ENCODE measurements at places on chromosomes 3 and 15.

- no peak for DNase-seq
Observed at GRCh38 chr15:90901175-90902039, 1.7 kb upstream of the MAN2A2 start.

DNA sequence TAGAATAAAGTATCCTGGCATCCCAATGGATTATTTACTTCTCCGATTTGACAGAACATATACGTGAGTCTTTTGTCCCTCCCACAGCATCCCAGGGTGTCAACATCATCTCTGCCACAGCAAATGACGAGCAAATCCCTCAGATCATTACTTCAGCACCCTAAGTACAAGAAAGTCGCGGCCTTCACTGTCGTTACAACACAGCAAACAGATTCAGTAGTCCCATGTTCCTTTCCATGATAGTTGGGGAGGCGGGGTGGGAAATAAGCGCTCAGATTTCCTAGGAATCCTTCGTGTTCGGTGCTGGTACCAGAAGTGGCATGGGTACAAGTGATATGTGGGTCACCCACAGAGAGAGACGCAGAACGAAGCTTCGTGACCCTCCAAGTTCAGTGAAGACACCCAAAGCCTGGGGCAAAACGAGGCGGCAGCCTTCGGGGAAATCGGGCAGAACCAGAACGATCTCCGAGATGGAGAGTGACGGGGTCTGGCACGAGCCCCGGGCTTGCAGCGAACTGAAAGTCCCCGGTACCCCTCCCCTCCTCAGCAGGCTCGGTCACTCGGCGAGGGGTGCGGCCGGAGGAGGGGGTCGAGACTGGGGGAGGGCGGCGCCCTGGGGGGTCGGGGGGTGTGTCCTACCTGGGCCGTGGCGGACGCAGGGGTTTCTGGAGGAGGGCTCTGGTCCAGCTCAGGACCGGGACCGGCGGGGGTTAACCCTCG lies 619 bp downstream of the TTBK2 start:
- peak; percentile 23 for DNase-seq

DNA sequence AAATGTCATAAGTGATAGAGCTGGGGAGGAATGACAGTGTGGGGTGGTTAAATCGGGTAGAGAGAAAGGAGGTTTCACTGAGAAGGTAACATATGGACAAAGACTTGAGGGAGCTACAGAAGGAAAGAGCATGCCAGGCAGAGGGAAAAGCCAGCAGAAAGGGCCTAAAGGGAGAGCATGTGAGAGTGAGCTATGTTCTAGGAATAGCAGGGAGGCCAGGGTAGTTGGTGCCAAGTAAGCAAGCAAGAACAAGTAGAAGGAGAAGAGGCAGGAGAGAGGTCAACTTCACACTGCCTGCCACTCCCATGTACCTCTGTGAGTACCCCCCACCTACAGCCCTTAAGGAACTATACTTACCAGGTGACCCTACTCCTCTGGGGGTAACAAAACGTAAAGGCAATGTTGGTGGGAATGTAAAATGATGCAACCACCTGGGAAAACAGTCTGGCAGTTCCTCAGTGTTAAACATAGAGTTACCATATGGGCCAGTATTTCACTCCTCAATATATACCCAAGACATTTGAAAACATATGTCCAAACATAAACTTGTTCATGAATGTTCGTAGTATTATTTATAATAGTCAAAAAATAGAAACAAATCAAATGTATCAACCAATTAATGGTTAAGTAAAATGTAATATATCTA lies 67.6 kb downstream of the SFMBT1 start:
- DNase-seq, result no peak

DNA sequence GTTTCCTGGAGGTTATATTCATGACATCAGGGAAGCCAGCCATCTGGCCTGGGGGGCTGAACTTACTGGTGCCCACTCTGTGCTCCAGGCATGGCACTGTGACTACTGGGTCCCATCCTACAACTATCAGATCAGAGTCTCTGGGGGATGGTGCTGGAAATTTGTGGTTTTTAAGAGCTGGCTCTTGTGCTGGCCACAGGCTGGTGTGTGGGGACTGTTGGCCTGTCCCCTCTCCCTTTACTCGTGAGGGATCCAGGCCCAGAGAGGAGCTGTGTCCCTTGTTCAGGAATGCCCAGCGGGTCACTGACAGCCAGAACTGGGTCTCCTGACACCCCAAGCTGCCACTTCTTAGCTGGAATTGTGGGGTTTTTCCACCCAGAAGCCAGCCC lies 44.5 kb upstream of the SEC22A start:
- DNase-seq, result no peak

- no peak for DNase-seq
Observed at GRCh38 chr3:2677501-2677900, 432.7 kb downstream of the IL5RA start.

DNA sequence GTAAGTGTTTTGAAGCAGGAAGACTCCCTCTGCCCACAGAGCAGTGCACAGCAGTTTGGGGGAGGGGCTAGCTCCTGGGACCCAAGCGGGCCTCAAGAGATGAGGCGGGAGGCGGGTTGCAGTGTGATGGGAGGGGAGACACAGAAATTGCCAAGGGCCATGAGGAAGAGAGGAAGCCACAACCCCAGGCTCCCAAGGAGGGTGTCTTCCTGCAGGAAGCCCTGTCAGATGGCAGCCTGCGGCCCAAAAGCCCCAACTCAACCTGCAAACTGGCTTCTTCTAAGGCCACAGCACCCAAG lies 7.3 kb upstream of the ISLR2 start:
- DNase-seq, result no peak

- no peak for DNase-seq
Observed at GRCh38 chr3:96000966-96001365, 813.4 kb upstream of the EPHA6 start.

DNA sequence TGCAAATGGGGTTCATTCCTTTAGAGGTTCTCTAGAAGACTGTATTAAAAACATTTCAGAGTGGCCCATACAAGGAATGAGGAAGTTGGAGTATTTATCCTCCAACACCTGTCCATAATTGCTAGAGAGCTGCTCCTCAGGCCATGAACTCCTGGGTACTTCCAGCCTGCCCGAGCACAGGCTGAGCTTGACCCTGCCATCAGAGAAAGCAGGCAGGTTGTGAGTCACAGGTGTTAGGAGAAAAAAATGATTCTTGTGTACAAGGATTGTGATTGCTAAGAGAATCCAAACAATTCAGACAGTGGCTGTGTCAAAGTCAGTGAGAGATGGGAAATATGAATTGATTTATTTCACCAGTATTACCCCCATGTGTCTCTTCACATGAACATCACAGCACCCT lies 156.8 kb upstream of the GADL1 start:
- DNase-seq, result no peak

DNA sequence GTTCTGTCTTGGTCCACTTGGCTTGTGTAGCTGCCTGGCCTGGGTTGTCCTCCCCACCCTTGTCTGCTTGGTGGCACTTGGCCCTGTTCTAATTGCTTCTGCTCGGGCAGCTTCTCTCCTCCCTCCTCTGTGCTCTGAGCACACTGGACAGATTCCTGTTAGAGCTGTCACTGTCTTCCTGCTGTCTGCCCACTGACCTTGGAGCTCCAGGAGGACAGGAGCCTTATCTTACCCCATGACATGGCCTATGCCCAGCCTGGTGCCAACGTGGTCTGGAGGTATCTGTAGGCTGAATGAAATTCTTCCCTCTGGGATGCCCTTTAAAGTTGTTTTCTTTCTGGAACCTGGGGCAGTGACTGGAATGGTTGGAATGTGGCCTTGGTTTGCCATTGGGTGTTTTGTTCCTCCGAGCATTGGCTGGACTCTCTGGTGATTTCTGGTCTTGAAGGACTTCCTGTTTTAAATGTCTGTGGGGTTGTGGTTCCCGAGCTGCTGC lies 94.1 kb downstream of the FAM43A start:
- DNase-seq, result no peak

- DNase-seq, result no peak
Observed at GRCh38 chr3:169619793-169620192, 43.7 kb downstream of the MECOM start.

GRCh38 chr3:128970740-128971047 lies 23.2 kb downstream of the CFAP92 start:
- DNase-seq, result no peak

- no peak for DNase-seq
Observed at GRCh38 chr3:12653747-12654146, 10.2 kb downstream of the RAF1 start.

DNA sequence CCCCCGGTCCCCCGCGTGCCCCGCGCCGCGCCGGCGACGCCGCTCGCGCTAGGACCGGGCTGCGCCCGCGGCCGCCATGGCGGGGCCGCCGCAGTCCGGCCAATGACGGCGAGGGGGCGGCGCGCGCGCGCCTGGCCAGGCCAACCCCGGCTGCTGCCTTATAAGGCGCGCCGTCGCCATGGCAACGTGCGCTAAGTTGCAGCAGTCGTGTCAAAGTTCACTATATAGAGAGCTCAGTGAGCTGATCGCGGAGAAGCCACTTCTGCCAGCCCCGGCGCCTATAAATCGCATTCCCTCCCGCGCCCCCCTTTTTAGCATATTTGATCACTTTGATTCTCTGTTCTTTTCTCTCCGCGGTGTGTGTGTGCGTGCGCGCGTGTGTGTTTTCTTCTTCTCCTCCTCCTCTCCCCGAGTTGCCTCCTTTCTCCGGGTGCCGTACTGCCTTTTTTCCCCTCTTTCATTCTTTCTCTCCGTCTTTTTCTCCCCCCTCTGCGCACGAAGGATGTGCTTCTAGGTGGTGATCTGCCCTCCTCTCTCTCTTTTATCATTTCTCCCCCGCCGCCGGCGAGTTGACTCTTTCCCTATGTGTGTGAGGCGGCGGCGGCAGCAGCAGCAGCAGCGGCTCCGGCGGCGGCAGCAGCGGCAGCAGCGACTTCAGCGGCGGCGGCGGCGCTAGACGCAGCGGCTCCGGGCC lies at the start of gene NR2F2:
TSS of gene NR2F2 (plus strand) at position 251 of the 694 bp plus-strand sequence. CDS start 1,406 bp downstream, outside the sequence.
- peak; percentile 100 for DNase-seq

DNA sequence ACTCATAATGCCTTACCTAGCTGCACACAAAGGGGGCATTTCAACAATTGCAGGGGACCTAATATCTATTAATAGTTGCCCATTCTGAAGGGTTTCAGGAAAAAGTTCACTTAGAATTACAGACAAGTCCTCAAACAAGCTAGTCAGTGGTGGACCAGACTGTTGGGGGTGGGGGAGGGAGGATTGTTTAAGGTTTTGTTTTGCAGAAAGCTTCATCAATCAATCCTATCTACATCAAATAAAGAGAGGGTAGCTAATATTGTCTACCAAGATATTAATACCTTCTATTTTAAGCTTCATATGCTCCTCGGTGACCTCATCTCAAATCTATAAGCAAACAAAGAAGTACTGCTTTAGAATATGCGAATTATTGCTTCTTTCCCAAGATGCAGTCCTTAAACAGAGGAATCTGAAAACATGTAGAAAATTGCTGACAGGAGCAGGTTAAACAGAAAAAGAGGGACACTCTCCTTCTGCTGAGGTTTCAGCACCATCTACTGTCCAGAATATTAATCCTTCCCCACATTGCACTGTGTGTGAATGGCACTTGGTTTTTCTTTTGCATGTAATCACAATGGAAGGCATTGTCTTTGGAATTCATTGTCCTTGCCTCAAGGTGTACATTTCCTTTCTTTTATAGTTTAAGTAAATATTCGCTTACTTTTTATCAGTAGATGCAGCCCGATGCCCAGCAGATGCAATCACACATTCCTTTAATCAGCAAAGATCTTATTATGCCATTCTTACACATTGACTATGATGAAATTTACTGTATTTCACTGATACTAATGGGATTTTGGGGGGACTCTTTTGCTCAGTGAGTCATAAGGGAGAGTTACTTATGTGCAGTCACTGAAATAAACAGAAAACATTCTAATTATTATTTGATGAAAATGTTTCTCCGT lies 94.7 kb downstream of the IL5RA start:
- peak; percentile 10 for DNase-seq

DNA sequence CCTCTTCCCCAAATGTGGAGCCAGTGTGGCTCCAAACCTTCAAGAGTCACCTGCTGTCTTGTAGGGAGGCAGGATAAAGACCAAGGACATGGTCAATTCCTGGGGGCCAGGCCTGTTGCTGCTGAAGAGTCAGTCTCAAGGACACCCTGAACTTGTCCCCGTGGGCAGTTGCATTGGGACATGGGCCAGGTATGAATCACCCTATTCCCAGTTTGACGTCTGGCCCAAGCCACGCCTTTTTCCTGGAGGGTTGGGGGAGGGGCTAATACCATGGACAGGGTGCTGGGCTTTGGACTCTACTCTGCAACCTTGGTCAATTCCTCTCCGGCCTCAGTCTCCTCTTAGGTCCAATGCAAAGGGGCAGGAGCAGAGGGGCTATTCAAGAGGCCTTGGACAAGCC lies 10.4 kb downstream of the ATP2B2 start:
- DNase-seq, result peak; percentile 36

GRCh38 chr15:96020133-96020532 lies 310.4 kb upstream of the NR2F2 start:
- DNase-seq, result no peak

GRCh38 chr3:117962750-117963149 lies 1071.9 kb downstream of the IGSF11 start:
- DNase-seq, result peak; percentile 29

DNA sequence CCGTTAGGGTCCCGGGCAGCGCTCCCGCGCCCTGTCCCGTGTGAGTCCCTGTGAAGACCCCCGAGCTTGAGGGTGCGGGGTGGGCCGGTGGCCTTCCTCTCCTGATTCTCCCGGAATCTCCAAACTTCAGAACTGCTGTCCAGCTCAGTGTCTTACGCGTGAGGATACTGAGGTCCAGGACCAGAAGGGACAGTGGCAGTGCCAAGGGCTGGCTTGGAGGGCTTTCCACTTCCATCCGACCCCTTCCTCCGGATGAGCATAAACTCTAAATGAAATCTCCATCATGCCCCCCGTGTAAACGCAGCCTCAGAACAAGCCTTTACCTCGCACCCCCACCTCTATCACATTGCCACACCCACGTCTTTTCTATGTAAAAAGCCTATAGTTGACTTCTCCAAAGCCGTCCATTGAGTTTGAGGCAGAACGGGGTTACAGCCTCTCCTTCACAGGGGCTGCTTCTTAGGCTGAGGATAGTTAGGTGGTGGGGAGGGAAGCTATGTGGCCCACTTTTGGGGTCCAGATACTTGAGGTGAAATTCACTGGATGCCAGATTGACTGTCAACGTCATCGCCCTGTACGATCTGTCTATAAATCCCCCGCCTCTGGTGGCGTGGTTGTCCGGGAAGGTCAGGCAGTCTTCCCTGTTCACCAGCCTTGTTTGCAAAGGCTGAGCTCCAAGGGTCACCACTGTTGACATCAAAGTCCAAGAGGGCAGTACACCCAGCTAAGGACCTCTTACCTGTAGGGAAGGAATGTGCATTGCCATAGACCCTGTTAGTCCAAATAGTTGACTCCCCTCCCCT lies 1.1 kb downstream of the EDEM1 start:
- peak; percentile 33 for DNase-seq

GRCh38 chr3:15844889-15845288 lies 47.1 kb upstream of the ANKRD28 start:
- DNase-seq, result no peak

Measured in astrocyte of the spinal cord (primary cell).